Activated gamma-delta T cell treated with anti-CD3 and anti-CD28 coated beads, Interleukin-2, amount 50 U/mL, for 16 hours (primary cell): ENCODE measurements at places on chromosomes 11 and 22.

- DNase-seq: no peak
Measured at GRCh38 chr22:40645579-40646197, 9.2 kb upstream of the MRTFA start.

GRCh38 chr11:65298131-65298535 is 16.5 kb upstream of the CDC42EP2 start:
- DNase-seq: no peak

DNA sequence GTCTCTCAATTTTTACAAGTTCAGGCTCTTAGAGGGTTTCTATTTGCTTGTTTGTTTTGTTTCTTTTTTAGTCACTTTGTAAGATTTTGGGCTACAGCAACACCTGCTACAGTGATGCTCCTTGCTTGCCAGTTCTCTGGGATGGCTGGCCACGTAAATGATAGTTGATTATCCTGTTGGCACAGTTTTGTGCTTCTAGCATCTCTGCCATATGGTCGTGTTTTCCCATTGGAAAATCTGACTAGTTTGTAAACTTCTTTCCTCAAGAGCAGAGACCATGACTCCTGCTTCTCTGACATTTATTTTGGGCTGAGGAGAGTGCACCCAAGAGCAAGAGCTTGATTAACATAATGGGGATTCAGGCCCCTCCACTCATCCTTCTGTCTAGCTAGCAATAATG is 1621.6 kb upstream of the RAG2 start:
- DNase-seq: no peak

DNA sequence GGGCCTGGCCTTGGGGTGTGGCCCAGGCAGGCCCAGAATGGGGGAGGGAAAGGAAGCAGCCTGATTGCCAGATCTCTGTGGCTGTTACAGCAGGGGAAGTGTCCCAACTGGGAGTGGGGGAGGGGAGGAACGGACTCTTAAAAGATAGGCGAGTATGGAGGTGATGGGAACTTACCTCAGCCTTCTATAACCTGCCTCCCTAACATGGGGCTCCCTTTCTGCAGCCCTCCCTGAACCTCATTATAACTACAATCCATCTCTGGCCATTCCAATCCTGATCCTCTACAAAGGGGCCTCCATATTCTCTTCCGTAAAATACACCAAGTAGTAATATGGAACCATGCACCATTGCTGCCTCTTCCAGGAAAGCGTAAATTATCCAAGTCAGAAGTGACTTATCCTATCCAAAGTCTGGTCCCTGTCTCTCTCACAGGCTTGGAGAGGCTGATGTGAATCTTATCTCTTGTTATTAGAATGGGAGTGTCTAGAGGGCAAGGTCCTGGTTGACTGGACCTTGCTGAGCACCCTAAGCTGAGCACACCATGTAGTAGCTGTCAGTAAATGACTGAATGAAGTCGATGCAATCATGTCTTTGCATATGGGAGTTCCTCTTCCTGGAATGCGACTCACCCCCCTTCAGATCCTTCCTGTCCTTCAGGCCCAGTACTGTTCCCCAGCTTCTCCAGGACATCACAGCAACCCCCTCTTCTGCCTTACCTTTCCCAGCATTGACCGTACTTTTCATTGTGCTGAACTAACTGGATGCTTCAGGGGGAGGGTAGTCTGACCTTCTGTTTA is 5.9 kb downstream of the RHOG start:
- no peak for DNase-seq

DNA sequence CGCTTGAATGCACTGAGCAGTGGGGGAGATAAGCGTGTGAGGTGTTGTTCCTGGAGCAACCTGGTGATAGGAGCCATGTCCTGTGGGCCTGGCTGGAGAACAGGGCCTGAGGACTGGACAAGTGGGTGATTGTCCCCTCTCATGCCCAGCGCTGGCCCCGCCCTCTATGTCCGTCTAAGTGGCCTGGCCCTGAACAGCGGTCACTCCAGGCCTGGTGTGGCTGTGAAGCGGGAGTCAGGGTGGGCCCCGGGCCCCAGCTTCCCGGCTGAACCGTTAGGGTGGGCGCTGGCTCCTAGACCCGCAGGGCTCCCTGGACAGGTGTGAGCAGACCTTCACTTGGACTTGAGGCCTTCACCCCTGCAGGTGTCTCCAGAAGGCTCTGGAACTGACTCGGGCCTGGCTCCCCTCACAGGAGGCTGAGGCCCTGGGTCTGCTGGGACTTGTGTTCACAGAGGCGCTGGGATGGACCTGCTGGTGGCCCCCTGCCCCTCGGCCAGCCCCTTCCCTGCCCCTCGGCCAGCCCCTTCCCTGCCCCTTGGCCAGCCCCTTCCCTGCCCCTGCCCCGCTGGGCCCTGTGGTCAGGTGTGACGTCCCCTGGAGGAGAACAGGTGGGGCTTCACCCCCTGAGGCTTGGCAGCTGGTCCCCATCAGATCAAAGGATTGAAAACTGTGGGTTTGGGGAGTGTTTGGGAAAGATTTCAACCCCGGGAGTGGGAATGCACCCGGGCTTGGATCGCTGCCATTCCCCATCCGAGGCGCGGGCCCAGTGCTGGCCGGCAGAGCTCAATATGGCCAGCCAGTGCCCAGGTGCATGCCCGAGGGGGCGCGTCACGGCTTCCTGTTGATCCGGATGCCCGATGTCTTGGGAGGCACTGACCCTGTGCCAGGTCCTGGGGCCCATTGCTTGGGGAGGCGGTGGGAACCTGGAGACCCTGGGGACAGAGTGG is 3.2 kb upstream of the MUC6 start:
- no peak for DNase-seq

DNA sequence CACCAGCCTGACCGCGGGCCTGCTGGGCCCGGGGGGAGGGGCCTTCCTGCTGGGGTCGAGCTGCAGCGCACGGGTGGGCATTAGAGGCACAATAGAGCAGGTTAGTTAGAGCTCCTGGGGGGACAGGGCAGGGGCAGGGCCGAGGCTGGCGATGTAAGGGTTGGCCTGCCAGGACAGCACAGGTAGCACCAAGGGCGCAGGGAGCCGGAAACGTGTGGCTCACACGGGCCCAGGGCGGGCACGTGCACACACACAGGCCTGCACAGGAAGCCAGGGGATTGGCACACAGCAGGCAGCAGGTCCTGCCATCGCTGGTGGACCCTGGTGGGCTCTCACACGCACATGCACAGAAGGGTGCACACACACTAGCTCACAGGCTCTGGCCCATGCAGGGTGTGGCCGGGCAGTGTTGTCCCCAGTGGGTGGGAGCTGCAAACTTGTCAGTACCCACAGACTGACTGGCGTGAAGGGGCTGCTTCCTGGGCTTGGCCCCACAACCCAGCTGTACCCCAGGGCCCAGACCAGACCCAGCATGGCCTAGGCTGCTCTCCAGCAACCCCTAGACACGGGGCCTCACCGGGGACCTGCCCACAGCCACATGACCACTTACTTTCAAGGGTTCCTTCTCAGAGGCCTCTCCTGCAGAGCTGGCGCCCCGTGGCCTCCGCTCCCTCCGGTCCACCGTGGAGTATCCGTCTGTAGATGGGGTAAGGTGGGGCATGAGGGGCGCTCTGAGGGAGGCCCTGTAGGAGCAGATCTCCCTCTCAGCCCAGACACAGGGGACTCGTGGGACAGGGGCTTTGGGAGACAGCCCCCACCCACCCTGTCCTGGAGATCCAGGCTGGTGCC is 29.9 kb upstream of the TXNRD2 start:
- no peak for DNase-seq

DNA sequence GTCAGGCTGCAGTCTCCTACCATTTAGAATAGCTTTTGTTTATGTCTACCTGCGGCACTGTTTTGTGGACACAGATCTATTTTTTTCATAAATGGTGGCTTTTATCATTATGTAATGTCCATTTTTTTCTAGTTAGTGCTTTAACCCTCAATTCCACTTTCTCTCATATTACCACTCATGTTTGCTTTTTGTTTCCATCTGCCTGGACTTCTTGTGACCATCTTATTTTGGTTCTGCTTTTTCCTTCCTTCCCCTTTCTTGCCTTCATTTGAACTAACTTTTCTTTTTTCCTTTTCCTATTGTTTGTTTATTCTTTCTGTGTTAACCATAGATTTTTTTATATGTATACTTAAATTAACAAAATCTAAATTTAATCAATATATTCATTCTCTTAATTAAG is 98.5 kb upstream of the SLC22A12 start:
- no peak for DNase-seq
